ENCODE measurements at places on chromosomes 6 and 20.

- DNase-seq = no peak
Observed at GRCh38 chr6:64696053-64696452, 1011.0 kb downstream of the EYS start.

DNA sequence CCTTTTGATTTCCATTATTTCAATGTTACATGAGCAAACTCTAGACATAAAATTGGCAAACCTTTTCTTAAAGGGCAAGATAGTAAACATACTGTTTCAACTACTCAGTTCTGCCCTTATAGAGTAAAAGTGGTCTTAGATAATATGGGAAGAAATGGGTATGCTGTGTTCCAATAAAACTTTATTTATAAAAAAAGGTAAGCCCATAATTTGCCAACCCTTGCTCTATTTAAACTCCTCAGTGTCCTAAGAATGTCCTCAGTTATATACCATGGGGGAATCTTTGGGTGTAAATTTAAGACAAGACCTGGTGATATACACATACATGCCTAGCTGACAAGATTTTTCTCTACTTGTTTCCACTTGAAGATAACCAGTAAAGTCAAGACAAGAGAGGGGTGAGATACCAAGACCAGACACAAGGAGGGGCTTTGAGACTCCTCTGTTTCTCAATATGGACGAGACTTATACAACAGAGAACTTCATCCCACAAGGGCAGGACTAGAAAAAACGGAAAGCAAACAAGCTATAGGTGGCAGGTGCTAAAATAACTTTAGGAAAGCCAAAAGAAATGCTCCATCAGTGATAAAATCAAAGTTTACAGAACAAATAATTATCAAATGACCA, 10.5 kb downstream of the SNX3 start:
- DNase-seq = no peak

- DNase-seq = no peak
Observed at GRCh38 chr6:134253681-134254080, 64.2 kb downstream of the SGK1 start.

- DNase-seq = no peak
Observed at GRCh38 chr6:47188588-47189021, 121.1 kb downstream of the TNFRSF21 start.

DNA sequence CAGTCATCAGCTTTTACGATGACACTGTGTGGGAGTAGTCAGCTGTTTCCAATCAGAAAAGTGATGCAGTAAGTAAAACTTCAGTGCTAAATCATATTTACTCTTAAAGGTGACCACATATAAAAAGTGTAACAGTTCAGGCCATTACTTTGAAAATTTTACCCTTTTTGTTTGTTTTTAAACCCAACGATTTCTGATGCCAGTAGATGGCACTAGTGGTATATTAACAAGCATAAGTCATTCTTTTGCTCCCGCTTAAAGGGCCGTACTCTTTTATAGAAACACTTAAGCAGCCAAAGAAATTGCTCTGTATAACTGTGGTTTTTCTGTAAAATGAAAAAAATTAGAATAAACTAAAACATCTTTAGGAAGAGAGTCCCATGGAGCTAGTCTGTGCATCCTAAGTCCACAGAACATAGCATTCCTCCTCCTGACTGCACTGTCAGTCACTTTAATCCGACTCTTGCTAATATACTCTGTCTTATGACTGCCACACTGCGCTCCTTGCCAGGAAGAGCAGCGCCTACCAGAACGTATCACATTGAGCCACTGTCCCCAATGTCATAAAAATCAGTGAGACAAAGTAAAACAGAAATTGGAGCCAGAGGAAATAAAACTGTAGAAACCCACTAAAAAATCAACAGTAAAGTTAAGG, 25.0 kb downstream of the HEBP2 start:
- no peak for DNase-seq

GRCh38 chr20:51184289-51184688, 161.4 kb upstream of the KCNG1 start:
- no peak for DNase-seq

GRCh38 chr6:94367316-94367715, 948.0 kb upstream of the EPHA7 start:
- DNase-seq = no peak

DNA sequence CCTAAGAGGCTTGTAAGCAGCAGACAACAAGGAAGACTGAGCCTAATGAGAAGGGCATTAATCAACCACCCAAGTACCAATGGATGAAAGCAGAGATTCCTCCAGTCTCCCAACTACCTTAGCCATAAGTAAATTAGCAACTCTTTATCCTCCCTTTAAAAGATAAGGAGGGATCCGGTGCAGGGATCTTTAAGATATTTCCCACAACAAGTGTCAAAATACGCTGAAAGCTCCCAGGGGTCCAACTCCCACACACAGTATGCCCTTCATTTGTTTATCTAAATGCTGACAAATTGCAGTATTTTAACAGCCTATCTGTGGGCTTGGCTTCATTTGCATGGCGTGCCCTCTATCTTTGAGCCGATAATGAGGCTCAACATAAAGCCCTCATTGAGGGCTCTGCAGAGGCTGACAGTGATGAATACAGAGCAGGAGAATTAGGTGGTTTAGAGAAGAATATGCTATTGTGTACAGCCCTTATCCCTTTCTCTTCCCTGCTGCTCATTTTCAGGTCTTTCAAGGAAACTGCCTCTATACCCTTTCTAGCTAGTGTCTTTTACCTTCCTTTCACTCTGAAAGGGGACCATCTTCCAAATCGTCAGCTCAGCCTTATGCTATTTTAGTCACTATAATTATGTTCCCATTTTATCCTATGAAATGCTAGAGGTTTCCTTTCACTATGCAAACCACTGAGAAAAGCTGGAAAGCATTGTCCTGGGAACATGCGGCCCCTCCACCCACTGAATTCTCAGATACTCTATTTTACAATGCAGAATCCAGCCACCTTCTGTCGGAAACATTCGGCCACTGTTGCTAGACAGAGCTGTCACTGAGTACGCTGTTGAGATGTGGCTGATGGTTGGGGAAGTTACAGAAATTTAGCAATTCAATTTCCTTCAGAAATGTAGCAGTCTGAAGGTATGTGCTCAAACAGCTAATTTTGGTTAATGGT, 575.2 kb upstream of the JAG1 start:
- DNase-seq = no peak

GRCh38 chr20:30486103-30486478, 771.4 kb upstream of the DEFB115 start:
- no peak for DNase-seq

DNA sequence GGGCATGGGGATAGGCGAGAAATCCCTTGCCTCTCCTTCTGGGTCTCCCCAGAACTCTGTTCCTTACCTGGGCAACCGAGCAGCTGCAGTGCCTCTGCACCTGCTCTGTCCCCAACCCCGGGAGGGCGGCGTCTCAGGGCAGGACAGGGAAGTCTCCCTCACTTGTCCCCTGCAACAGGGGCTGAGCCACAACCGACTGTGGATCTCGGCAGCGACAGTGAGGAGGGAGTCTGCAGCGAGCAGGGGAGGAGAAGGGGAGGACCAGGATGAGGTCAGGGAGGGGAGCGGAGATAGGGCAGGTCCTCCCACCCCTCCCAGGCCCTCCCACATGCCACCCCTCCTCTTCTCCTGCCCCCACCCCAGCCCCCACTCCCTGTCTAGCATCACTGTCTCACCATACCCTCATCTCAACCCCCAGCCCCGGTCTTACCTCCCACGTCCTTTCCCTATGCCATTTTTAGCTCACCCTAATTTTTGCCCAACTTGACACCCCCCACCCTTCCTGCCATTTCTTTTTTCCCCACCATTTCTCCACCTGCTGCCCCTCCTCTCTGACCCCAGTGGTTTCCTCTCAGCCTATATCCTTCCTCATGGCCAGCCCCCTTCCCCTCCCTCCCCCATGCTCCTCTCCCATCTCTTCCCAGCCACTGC, at the start of gene TNXB:
TNXB (minus strand) TSS at position 225 of the 651 bp plus-strand sequence. CDS start 11,140 bp downstream, outside the sequence.
- no peak for DNase-seq

Data from activated T-cell treated with anti-CD3 and anti-CD28 coated beads for 48 hours (primary cell).